Activated T-cell treated with anti-CD3 and anti-CD28 coated beads for 4 hours (primary cell): ENCODE measurements at places on chromosomes 16 and 17.

GRCh38 chr16:79993629-79994209 lies 393.2 kb upstream of the MAF start:
- DNase-seq = no peak

GRCh38 chr17:38773258-38773657 lies 20.7 kb downstream of the PSMB3 start:
- DNase-seq = no peak

GRCh38 chr16:53282975-53283946 lies 151.0 kb upstream of the RBL2 start:
- no peak for DNase-seq

- DNase-seq = no peak
These were observed 32.5 kb upstream of the PLCG2 start for GRCh38 chr16:81746566-81746965.

DNA sequence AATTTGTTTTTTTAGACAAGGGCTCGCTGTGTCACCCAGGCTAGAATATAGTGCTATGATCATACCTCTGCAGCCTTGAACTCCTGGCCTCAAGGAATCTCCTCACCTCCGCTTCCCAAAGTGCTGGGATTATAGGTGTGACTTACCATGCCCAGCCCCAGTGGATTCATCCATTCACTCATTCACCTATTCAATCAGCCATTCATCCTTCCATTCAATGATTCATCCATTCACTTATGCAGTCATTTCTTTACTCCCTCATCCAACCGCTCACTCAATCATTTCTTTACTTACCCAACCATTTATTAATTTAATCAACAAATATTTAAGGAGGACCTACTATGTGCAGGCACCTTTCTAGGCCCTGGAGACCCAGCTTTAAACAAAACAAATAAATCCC lies 25.7 kb downstream of the DEXI start:
- DNase-seq = no peak

GRCh38 chr17:45073414-45074070 lies 12.4 kb downstream of the NMT1 start:
- no peak for DNase-seq

- no peak for DNase-seq
These were observed 29.9 kb downstream of the AP1G1 start for GRCh38 chr16:71778780-71779179.

DNA sequence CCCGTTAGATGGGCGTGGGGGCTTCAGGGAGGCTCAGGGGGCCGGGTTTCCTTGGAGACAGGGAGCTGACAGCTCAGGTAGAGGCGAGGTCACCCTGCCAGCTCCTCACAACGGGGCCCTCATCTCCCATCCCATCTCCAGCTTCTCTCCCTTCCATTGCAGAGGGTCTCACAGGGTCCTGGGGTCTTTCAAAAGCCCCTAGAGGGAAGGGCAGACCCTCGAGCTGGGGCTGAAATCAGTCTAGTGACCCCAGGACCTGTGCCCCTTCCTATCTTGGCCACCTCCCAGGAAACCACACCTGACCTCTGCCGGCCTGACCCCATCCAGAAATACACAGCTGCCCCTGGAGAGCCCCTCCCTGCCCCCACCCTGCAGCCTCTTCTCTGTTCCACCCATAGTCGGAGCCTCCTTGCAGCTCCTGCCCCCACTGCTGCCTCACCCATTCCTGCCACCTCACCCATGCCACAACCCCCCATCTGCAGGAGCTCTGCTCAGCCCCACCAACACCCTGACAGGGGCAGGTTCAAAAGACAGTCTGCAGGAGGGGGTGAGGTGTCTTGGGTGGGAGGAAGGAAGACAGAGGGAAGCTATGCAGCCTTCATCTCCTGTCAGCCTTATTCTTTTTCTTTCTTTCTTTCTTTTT lies 23.4 kb downstream of the PIK3R5 start:
- DNase-seq = no peak

- DNase-seq = peak; percentile 24
These were observed 674 bp downstream of the C17orf75 start for GRCh38 chr17:32341141-32341856.

DNA sequence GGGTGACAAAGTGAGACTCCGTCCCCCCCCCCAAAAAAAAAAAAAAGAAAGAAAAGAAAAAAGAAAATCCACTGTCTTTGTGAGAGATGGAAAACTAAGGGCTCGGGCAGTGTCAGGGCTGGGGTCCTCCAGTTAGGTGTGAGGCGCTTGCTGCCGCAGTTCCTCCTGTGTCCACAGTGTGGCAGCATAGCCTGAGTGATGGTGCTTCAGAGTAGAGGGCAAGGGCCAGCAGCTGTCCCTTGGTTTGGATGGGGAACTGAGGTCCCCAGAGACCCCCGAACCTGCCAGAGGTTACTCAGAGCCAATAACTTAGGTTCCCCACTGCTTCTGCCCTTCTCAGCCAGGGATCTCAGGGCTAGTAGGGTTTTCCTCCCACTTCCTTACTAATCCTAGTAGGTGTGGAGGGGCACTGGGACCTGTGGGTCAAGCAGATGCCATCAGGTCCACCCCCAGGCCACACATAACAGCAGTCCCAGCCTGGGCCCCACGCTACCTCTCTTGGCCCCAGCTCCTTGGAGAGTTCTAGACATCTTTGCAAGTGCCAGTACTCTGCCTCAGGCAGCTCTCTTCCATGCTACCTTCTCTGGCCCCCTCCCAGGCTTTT lies 7.9 kb upstream of the LLGL1 start:
- peak; percentile 70 for DNase-seq

- DNase-seq = no peak
These were observed 2.0 kb upstream of the PMFBP1 start for GRCh38 chr16:72173997-72174396.

DNA sequence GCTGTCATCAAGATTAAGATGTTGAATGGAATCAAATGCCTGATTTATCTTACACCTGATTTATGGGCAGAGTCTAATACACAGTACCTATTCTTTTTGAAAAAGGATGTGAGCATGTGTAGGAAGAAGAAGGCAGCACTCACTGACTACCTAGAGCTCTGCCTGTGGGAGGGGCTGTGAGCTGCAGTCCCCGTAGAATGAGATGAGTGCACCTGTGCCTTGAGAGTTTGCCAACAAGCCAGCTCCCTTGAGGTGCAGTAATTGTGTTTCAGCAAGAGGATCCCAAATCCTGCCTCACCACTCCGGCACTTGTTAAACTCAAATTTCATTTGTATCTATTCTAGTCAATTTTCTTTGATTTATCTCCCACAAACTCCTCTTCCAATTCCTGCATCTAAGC lies 46.0 kb downstream of the CDH11 start:
- no peak for DNase-seq

- no peak for DNase-seq
These were observed 22.3 kb downstream of the AOC3 start for GRCh38 chr17:42873315-42873714.

DNA sequence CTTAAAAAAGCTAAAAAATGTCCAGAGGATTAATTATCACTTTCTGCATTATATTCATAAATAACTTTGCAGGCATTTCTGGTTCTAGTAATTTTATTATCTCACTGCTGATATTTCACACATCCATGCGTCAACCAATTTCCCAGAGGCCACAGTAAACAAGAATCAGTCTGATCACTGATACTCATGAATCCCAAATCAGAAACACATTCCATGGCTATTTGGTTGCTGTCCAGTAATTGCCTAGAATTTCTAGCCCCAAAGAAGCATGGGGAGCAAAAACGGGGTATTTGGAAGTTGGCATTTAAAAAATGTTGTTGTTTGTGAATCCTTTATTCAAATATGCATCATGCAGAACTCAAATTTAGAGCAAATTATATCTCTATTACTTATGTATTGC lies 244.8 kb downstream of the CDH8 start:
- no peak for DNase-seq

DNA sequence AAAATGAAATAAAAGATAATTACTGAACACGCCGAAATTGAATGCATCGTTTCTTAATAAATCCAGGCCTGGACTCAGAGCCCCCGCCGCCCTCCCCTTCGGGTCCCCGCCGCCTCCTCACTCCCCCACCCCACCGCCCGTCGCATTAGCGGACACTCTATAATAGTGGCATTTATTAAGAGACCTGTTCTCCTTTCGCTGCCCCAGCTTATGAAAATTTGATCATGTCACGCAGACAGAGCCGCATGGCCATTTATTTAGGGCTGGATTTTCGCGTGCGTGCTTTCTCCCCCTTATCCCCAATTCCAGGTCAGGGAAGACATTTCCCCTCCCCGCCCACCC lies 6.3 kb upstream of the HOXB2 start:
- no peak for DNase-seq

DNA sequence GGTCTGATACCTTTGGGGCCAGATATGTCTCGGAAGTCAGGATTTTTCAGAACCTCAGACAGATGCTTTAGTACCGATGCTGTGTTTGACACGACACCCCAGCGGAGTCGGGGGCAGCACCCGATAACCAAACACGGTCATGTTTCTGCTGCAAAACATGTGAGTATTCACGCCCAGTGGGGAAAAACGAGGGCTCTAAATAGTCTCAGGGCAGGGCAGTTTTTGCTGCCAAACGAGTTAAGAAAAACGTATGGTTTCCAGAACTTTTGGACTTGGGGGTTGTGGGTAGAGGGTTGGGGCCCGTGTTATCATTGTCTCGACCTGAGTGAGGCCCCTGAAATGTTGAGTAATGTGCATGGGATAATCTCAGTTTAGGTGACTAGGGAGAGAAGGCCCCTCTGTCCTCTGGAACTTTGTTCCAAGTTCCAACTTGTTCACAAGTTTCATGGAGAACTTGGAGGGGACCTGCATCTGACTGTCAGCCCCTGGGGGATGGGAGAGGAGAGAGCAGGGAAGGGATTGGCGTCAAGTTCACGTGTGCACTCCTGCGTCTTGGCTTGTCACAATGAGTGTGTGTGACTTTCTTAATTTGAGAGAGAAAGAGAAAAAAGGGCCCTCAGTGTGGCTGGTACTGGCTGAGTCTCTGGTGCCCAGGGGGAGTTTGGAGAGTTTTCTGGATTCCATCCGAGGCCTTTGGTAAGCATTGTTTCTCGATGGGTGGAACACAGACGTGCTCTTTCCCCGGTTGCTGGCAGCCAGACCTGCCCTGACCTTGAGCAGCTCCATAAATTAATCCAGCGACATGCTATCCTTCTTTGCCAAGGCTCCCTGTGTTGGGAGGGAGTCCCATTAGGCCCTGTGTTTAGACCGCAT lies 83.9 kb upstream of the CIBAR2 start:
- DNase-seq = no peak

GRCh38 chr17:56943505-56944125 lies 17.2 kb downstream of the COIL start:
- no peak for DNase-seq

- no peak for DNase-seq
These were observed 24.5 kb downstream of the NLRC5 start for GRCh38 chr16:57013902-57014301.

- DNase-seq = no peak
These were observed 97.9 kb downstream of the FOXL1 start for GRCh38 chr16:86676254-86676670.

GRCh38 chr17:80006811-80007752 lies 28.6 kb downstream of the TBC1D16 start:
- DNase-seq = no peak

DNA sequence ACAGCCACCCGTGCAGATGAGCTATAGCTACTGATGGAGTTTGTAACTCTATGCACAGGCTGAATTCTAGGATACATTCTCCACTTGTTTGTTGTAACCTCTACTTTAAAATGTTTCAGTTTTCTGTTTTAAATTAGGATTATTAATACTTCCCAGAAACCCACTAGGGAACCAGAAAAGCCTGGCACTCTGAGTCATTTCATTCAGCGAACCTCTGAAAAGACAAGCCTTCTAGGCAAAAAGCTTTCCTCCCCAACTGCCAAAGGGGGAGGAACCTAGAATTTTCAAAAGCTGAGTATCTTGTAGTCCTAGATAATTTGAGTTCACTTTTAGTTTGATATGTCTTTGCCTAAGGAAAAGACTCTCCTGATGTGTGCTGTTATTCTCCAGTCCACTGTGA lies 43.2 kb downstream of the GOSR1 start:
- no peak for DNase-seq

GRCh38 chr17:75558666-75559530 lies 28.7 kb upstream of the MYO15B start:
- DNase-seq = no peak

GRCh38 chr17:41539979-41540701 lies 12.0 kb upstream of the KRT19 start:
- DNase-seq = no peak

- no peak for DNase-seq
These were observed 49.2 kb downstream of the MYH11 start for GRCh38 chr16:15807603-15808009.

DNA sequence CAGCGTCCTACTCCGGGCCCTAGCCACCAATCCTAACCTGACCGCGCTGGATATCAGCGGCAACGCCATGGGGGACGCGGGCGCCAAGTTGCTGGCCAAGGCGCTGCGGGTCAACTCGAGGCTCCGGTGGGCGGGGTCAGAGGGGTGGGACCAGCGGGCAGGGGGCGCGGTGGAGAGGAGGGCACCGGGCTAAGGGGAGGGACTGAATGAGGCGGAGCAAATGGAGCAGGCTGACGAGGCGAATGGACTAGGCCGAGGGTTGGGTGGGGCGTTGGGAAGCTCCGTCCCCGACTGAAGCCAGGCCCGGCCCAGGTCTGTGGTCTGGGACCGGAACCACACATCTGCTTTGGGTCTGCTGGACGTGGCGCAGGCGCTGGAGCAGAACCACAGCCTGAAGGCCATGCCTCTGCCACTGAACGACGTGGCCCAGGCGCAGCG lies 4.6 kb downstream of the CARMIL2 start:
- DNase-seq = no peak

- no peak for DNase-seq
These were observed 83.7 kb upstream of the CRHR1 start for GRCh38 chr17:45700171-45701090.

- no peak for DNase-seq
These were observed 1.2 kb downstream of the ASGR1 start for GRCh38 chr17:7177954-7178477.

DNA sequence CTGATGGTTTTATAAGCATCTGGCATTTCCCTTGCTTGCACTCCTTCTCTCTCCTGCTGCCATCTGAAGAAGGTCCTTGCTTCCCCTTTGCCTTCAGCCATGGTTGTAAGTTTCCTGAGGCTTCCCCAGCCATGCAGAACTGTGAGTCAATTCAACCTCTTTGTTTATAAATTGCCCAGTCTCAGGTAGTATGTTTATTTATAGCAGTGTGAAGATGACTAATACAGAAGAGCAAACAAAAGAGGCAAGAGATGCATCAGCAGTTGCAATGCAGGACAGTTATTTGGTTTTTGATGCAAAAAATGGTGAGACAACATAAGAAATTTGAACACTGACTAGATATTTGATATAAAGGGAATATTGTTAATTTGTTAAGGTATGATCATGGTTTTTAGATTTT lies 16.8 kb downstream of the TMEM100 start:
- no peak for DNase-seq
